ENCODE measurements at places on chromosomes 11 and 22. TPM values are rescaled to one million over a fixed set of nuclear protein-coding genes. Genes with fewer than 3 reads are reported as not detected.

DNA sequence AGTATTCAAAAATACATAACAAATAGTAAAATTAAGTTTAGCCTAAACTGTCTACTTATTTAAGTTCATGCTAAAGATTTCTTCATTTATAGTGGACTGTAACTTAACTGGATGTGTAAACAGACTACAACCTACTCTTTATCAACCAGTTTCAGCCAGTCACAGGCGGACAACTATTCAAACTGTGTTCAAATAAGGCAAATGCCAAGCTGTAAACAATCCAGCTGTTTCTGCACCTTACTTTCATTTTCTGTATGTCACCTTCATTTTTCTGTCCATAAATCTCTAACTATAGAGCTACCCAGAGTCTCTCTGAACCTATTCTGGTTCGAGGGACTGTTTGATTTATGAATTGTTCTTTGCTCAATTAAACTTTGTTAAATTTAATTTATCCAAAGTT lies 992.8 kb downstream of the DLG2 start:
- no peak for DNase-seq

DNA sequence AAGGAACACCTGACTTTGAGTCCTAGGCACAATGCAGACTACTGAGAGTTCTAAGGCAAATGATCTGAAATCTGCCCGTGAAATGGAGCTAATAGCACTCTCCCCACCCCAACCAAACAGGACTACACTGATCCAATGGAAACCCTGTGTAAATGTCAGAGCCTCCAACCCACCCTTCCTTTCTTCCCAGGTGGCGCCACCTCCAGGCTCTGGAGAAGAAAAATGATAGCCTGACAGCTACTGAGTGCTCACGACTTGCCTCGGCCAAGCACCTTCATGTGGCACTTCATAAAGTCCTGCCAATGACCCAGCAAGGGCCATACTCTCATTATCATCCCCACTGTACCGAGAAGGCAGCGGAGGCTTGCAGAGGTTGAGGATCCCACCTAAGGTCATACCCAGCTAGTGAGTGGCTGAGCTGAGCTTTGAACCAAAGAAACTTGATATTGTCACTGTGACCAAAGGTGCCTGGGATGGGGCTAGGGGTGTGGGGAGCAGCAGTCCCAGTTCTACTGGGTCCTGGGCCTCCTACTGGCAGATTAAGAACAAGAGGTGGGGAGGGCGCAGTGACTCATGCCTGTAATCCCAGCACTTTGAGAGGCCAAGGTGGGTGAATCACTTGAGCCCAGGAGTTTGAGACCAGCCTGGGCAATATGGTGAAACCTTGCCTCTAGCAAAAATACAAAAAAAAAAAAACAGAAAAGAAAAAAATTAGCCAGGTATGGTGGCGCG lies 20.5 kb downstream of the TST start:
- DNase-seq = no peak

DNA sequence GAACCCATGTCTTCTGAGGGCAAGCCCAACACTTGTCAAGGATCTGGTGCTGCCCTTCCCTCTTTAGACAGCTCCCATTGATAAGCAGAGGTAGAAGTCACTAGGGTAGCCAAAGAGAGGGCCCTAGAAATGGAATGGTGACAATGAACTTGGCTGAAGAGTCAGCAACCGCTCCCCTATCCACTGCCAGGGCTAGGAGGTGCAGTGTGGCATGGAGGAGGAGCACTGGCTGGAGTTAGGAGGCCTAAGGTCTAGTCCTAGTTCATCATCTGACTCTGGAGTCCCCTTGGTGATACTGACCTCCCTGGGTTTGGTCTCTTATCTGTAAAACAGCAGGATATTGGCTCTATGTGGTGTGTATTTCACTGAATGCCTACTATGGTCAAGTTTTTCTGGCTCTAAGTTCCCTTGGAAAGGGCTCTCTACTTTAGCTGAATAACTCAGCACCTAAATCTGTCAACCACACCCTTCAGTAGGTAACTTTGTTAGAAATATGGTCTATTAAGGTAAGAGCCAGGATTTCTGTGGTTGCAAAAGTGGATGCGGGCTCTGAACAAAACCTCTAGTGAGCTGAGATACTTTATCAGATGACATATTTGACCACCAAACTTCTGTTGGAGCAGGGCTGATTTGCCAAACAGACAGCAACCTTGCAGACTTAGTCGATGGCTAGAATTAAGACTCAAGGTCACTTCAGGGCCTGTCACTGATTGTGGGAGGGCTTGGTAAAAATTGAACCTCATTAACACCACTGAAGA lies 10.5 kb downstream of the TIMP3 start:
- no peak for DNase-seq

Gene PKNOX2
- total RNA-seq = 41.8 TPM

DNA sequence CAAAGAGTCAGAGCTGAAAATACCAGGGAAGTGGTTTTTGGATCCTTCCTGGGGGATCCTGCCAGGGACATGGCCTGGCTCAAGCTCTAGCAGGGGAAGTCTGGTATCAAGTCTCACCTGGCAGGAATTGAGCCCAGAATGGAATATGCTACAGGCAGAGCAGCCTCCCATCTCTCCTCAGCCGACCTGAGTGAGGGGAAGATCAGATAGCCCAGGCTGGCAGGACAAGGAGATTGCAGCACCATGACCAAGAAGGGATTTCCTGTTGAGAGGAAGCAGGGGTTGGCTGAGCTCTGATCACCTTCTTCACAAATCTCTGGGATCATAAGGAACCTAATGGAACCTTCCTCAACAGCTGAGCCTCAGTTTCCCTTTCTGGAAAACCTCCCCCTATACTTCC lies 13.0 kb downstream of the OAF start:
- DNase-seq = no peak

GRCh38 chr11:120068114-120068573 lies 69.8 kb downstream of the TRIM29 start:
- DNase-seq = no peak

DNA sequence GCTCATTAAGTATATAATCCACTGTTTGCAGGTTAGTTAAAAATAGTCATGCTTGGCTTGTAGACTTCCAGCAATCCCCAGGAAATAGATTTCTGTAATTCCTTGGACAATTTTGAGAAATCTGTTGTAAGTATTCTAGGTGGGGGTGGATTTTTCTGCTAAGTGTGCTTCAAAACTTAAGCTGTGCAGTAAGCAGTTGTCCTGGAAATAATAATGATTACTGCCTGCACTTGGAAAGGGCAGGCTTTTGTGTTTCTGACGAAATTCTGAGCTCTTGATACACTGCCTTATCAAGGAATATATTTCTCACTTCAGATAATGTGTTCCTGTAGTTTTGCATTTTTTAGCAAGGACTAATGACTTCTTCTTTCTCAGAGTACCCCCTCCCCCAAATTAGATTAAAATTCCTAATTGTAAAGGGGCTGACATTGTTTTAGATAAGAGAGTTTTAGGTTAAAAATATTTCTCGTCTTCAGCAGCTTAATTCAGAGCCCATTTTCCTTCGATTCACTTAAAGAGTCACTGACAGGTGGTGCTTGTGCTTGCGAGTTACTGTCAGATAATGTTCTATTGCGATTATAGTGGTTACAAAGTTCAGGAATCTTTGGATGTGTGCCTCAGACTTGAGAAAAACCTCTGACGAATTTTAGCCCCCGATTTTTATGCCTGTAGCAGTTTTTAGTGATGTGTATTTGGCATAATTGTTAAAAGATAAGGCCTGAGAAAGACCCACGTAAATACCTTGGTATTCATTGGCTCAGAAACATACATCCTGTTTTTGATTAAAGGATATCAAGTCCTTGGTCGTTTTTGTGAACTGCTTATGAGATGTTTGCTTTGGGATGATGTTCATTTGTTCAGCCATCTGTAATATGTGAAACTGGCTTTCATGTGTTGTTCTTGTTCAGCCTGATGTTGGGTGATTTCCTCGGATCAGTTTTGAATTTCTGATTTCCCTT lies 120.5 kb downstream of the HIPK3 start:
- no peak for DNase-seq

DNA sequence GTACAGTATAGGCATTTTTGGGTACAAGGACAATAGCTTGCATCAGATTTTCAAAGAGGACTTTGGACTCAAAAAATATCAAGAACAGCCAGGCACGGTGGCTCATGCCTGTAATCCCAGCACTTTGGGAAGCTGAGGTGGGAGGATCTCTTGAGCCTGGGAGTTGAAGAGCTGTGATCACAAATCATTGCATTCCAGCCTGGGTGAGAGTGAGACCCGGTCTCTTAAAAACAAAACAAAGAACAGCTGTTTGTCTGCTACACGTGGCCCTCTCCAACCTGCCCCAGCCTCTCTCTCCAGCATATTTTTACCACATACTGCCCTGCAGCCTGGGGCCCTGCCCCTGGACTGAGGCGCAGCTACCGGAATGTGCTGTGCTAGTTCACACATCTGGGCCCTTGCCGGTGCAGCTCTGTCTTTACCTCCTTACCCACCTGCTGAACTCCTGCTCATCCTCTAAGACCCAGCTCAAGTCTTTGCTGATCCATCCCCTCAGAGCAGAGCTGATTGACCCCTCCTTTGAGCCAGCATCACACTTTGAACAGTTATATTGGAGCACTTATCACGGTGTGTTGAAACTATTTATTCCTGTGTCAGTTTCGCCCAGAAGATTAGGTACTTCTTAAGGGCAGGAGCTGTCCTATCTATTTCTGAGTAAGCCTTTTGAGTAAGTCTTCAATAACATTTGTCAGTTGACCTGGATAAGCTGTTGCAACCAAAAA lies 29.4 kb downstream of the GRIK4 start:
- DNase-seq = no peak

- no peak for DNase-seq
Observed at GRCh38 chr11:64224151-64224890, 1.7 kb downstream of the TRPT1 start.

Gene SEZ6L
- total RNA-seq = 1.2 TPM

Gene TMPRSS5
- total RNA-seq = 2.7 TPM

DNA sequence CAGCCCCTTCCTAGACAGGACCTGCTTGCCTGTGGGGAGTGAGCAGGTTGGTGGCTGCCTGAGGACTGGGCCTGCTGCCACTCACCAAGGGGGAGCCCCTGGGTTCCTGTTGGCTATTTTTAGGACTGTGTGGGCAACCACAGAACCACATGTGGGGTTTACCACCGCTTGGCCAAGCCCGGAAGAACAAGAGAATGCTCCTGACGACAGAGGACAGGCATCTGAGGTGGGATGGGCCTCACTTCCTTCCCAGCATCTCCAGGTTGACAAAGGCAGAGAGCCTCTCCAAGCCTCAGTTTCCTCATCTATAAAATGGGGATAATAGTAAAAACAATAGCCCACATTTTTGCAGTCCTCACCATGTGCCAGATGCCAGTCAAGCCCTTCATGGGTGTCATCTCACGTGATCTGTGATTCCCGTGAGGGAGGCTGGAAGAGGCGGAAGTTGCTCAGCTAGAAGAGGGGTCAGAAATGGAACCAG lies 43.6 kb downstream of the LRRC32 start:
- DNase-seq = peak; percentile 1

DNA sequence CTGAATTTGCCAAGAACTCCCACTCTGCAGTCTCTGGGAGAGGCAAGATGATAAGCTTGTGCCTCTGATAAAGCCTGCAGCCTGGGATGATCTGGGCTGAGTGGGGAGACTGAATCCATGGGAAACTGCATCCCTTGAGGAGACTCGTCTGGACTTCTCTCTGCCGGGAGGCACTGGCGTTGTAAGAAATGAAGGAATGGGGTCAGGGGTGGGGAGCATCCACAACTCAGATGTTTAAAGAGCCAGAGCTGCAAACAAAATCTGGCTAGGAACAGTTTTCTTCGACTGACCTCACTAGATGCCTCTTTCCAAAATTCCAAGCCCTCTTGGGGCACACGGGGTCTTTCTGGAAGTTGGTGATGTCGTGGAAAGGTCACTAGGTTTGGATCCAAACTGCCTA lies 64.4 kb downstream of the SPON1 start:
- DNase-seq = no peak

DNA sequence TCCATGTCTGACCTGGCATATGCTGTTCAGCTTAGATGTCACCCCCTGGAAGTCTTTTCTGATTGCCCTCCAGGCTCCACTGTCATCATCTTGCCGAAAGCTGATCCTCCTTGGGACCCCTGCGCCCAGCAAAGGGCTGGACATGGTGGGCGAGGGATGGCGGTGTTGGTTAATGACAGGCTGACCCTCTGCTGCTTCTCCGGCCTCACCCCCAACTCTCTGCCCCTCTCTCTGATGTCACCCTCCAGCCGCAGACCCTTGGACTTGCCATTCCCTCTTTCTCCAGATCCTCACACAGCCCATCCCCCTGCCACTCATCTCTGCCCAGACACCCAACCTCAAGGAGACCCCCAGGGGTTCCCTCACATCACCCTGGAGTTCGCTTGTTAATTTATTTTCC lies 2.3 kb downstream of the EHBP1L1 start:
- DNase-seq = no peak

Gene MIAT
- 1.2 TPM for total RNA-seq

- DNase-seq = no peak
Observed at GRCh38 chr22:41273128-41273527, 12.9 kb downstream of the RANGAP1 start.

- DNase-seq = no peak
Observed at GRCh38 chr11:119934267-119934666, 203.6 kb downstream of the TRIM29 start.

DNA sequence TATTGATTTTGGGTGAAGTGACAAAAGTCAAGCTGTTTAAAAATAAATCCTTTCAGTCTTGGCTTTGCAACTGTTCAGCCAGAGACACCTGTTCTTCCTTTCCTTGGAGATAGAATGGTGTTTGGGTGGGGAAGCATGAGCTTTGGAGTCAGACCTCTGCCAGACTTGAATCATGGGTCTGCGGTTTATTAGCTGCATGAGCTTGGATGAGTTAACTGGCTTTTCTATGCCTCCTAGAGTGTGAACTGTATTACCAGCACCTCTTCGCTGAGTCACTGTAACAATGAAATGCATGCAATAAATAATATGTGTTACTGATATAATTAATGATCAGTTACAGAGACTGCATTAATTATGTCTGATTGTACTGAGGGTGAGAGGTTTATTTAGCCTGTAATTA lies 13.5 kb upstream of the MYEOV start:
- no peak for DNase-seq

- no peak for DNase-seq
Observed at GRCh38 chr11:78809931-78810541, 235.4 kb upstream of the NARS2 start.

Gene TAGLN
- total RNA-seq = 25.4 TPM

DNA sequence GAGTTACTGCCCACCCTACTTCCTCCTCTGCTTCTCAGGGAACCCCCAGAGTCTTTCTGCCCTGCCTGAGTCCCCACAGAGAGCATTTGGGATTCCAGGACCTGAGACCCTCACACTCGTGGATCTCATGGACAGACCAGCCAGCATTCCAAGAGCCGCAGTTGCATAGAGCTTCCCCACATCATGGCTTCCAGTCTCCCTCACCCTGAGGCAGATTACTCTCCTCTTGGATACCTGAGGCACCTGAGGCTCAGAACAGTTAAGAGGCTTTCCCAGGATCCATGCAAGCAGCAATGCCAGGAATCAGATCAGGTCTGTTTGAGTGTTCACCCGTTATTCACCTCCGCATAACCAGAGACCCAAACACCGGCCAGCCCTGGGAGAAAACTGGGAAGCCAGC lies 102.2 kb downstream of the TRIM29 start:
- no peak for DNase-seq

DNA sequence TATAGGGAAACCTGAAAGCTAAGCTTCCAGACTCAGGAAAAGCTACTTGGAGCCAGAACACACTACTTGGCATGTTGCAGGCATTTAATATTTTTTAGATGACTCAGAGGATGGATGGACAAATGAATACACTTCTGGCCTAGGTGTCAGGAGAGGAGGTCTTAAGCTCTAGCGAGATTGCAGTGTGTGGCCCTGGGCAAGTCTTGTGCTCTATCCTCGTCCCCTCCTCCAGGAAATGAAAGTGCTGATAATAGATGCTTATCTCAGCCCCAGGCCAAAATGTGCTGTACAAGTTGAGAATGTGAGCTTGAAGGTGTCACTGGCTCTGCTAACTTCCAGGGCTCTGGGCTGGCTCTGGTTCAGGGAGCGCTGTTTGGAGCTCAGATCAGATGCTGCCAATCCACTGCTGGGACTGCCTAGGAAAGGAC lies 136.3 kb downstream of the PKNOX2 start:
- no peak for DNase-seq
